ENCODE measurements at places on chromosomes 1 and 21.

DNA sequence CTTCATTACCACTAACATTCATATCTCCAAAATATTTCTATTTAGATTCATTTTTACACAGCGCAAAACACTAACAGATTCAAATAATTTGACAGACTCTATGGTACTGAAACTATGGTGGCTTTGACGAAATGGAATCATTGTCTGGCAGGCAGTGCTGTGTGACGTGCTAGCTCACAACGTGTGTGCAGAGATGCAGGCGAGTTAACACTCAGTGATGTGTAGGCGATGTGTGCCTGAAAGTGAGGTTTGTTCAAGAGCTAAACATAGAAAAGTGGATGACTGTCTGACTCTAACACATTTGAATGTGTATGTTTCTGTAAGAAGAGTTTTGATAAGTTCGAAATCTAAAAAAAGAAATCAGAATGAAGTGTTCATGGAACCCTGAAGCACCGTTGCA lies 97.7 kb downstream of the RYR2 start:
- no peak for ATAC-seq

GRCh38 chr1:167430849-167431242 lies 87.5 kb downstream of the CD247 start:
- no peak for ATAC-seq

DNA sequence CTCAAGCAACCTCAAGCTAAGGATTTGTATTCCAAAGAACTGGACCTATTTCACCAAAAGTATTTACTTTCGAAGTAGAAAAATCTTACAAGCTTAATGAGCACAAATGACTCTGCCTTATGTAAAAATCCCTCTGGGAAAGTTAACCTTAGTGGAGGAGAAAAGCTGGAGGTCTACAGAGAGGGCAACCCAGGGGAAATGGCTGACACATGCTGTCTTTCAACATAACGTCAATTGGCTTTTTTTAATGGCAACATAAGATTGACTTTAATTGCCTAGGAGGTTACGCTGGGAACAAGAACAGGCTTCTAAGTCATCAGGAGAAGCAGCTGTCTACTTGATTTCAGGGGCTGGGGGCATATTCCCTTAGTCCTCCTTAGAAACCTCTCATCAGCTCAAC lies 52.3 kb downstream of the UTP25 start:
- ATAC-seq: no peak

GRCh38 chr1:72000809-72001208 lies 281.5 kb downstream of the NEGR1 start:
- ATAC-seq: no peak

DNA sequence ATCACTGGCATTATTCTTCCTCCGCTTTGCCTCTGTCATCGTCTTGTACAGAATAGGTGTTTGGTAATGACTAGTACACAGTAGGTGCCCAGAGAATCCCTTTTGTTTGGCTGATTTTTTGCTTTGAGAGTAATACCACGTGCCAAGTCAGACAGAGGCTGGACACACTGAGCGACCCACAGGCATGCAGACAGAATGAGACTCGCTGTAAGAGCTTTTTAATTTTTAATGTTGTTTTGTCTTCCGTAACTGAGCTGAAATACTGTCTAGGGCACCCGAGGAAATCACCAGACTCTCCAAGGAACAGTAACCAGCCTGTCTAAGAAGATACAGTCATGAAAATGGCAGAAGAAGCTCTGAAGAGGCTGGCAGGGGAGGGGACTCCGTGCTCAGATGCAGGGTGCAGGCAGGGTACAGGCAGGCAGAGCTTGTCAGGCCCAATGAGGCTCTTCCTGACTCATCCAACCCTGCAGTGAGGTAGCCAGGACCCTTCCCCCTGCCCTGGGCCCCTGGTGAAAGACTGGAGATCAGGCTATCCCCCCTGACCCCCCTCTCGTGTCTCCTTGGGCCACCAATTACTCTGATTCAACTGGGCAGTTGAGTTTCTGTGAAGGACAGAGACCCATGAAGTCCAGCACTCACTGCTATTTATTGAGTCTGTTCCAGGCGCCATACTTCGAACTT lies 60.1 kb upstream of the ECE1 start:
- ATAC-seq: no peak
